CD4-positive, alpha-beta T cell treated with Interferon alpha-2 for 1 hour (primary cell): ENCODE measurements at places on chromosomes 7 and 10.

DNA sequence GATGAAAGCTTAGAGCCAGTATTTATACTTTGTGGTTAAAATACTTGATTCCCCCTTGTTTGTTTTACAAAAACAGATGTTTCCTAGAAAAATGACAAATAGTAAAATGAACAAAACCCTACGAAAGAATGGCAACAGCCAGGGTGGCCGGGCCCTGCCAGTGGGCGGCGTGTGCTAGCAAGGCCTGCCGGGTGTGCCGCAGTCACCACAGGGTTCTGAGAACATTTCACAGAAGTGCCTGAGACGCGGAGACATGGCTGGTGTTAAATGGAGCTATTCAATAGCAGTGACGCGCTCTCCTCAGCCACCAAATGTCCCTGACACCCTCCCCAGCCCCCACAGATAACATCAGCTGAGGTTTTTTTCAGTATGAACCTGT lies 14.5 kb downstream of the GPR146 start:
- DNase-seq, result peak; percentile 51

DNA sequence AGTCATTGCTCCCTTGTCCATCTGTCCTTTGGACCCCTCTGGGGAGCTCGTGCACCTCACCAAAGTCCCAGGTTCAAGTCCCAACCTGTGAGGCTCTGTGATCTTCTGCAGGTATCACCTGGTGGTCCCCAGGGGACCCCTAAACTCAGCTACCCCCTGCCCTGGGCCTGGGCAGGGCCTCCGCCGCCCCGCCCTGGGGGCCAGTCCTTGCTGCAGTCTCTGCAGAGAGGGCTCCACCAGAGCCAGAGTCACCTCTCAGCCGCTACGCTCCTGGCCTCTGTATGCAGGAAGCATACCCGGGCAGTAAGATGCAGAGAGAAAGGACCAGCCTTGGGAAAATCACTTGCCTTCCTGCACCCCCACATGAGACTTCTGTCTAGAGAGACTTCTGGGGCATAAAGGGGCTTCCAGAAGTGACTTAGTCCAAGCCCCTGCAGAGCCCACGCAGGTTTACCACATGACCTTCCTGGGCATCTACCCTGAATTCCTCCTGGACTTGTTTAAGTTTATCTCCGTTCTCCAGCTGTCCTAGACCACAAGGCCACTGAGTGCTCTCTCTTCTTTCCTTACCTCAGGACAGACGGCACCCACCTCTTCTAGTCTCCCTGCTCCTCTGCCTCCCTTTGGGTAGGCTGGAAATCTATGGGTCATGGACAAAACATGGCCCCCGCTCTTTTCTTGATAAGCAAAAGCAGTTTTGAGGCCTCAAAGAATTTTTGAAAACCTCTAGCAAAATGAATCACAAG lies 21.2 kb downstream of the CALML5 start:
- no peak for DNase-seq

GRCh38 chr10:5805711-5806110 lies 7.5 kb downstream of the GDI2 start:
- no peak for DNase-seq

- no peak for DNase-seq
These were observed 34.7 kb downstream of the TOMM7 start for GRCh38 chr7:22787951-22788350.

DNA sequence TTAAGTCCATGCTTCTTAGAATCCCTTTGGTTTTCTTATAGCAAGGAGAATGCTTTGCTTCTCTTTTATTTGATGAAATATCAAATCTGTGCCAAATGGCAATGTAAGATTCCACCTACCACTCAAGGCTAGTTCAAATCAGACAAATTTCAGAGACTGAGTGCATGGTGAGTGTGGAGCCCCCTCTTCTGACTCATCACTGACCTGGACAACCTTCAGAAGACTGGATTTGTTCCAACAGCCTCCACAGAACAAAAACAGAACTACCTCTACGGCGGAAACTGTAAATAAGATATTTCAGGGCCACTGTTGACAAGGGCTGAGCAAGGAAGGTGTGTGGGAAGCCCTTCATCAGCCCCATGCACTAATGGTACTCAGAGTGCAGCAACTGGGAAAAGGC lies 21.1 kb downstream of the NCAPG2 start:
- DNase-seq, result no peak

DNA sequence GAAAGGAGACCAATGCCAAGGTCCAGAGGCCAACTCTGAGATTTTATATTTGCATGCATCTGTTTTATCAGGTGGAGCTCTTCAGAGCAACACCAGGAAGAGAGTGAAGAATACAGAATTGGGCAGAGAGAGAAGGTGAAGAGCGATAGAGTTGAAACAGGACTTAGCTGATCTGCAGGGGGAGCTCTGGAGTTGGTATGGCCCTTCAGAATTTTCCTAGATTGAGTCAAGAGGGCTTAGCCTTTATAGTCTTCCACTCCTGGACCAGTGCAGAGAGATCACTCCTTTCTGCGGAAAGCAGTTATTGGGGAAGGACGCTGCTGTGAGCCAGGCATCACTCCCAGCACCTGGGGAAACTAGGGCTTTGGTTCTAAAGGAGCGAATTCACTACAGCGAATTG lies 105.0 kb upstream of the DGKB start:
- no peak for DNase-seq

DNA sequence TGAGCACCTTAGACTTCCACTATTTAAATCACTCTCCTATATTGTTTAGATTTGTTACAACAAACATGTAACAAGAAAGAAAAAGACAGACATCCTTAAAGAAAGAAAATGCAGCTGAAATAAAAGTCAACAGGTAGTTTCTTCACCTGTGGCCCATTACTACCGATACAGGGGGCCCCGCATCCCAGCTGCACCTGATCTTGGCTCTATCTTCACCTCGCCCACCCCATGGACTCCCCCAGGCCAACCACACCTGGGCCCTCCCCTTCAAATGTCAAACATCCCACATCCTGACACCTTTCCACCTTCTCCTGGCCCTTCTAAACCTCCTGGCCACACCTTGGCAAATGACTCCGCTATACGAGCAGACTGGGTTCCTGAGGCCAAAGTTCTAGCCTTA lies 7.0 kb downstream of the DDX56 start:
- DNase-seq, result no peak

- DNase-seq, result peak; percentile 73
These were observed 738 bp downstream of the VPS26A start for GRCh38 chr10:69124563-69125268.

DNA sequence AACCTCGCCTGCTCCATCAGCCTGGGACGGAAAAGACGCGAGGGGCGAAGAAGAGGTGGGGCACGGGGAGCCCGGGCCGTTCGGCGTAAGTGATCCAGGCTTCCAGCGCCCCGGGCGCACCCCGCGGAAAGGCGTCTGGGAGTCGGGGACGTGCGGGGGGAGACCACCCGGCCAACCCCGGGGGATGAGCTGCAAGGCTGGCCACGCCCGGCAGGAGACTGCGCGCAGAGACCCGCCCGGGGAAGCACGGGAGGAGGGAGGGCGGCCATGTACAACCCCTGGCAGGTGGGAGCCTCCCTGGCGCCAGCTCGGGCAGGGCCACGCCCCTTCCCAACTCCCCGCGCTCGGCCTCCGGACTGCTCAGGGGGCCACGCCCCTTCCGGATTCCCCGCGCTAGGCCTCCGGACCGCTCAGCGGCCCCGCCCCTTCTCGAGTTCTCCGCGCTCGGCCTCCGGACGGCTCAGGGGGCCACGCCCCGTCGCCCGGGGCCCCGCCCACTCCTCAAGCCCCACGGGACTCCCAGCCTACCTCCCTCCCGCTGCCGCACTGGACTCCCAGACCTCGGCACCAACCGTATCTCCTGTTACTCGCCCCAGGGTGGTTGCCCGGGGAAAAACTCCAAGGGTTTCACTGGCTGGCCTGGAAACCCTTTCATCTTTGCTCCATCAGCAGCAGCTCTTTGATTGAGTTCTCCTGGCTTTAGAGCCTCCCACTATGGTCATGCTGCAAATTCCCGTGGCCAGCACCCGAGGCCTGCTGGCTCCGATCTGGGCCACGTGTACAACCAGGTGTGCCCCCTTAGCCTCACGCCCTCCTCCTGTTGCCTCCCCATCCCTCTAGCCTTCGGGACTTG lies 284.4 kb downstream of the ZEB1 start:
- DNase-seq, result peak; percentile 82

DNA sequence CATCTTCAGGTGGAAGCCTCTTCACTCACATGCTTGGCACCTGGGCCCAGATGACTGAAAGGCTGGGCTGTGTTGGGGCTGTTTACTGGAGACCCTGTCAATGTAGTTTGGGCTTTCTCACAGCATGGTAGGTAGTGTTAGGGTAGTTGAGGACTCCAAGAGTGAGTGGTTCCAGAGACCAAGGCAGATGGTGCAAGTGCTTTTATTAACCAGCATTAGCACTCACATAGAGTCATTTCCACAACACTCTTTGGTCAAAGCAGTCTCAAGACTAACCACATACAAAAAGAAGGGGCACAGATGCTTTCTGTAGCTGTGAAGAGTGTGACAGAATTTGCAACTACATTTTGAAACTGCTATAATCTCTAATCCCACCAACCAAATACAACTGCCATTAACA lies 135.0 kb downstream of the RTKN2 start:
- no peak for DNase-seq

- DNase-seq, result no peak
These were observed 93.0 kb upstream of the SORCS3 start for GRCh38 chr10:104548090-104548489.

GRCh38 chr10:60172363-60172990 lies 217.2 kb downstream of the ANK3 start:
- DNase-seq, result no peak

GRCh38 chr7:7051206-7051877 lies 131.0 kb upstream of the C1GALT1 start:
- DNase-seq, result no peak

GRCh38 chr7:12719141-12719919 lies 31.9 kb downstream of the ARL4A start:
- no peak for DNase-seq

DNA sequence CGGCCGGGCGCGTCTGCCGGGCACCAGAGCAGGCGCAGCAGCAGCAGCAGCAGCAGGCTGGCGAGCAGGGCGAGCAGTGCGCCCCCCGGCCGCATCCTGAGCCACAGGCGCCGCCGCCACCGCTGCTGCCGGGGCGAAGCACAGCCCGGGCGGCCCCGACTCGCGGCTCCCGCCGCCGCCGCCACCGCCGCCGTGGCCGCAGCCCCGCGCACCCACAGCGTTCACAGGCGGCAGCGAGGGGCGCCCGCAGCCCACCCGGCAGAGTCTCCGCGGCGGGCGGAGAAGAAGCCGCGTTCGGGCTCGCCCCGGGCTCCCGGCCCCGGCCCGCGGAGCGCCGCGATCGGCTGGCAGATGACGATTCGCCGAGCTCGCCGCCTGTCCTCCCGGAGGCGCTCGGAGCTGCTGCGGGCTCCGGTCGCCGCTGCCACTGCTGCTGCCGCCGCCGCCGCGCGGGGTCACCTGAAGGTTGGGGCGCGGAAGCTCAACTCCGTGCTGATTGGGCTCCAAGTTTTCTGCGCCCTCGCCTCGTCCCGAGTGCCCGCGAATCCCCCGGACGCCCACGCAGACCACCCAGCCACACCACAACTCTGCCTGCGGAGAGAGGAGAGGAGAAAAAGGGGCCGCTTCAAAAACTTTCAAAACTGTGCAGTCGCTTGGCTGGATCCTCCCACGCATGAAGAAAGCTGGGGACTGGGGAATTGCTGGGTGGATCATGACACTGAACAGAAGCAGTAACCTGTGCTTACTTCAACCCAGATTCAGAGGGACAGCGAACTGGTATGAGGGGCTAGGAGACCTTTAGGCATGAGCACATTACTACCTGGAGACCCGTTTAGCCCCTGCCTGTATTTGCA lies at the start of gene ST8SIA6:
TSS of gene ST8SIA6 (minus strand) at position 435 of the 854 bp plus-strand sequence. CDS start at position 95, 340 bp downstream.
- DNase-seq, result peak; percentile 60

DNA sequence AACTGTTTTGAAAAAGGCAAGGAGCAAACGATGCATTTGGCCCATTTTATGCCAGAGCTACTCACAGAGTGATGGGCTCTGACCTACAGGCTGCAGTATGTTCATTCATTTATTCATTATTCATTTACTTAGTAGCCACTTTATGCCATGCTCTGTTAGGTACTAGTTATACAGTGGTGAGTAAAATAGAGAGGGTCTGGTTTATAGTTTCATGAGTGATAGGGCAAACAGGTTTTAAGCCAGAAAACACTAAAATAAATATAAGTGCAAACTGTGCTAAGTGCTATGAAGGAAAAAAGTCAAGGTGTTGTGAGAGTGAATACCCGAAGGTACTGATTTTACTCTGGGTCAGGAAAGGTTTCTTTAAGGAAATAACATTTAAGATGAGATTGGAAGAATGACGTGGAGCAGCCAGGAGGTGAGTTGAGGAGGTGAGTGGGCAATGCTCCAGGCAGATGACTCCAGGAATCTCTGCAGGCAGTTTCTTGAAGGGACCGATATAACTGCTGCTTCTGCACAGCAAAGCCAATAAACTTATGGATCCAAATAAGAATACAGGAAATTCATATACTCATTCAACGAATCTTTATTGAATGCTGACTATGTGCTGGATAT lies 56.9 kb upstream of the FAM133B start:
- DNase-seq, result no peak

DNA sequence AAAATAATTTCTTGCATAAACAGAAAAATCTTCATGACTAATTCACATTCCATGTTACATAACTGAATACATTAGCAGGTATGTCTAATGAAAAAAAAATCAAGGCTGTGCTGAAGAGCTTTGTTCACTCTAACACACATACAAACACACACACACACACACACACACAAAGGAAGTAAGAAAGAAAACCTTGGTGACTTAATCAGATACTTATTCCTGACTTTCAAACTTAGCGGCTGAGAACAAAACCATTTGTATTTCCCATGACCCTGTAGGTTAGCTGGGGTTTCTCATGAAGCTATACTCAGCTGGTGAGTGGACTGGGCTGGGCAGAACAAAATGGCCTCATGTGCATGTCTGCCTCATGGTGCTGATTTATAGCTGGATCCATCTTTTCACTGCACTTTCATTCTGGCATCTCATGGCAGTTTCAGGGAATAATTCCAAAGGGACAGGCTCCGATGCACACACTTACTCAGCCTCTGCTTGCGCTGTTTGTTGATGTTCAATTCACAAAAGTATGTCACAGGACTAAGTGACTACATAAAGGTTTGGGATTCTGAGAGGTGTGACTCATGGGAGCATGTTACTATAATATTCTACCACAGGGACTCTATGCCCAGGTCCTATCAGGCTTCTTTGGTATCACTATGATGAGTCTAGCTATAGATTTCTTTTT lies 161.2 kb downstream of the PCLO start:
- no peak for DNase-seq

- no peak for DNase-seq
These were observed 16.2 kb upstream of the SPOCK2 start for GRCh38 chr10:72104472-72105097.

DNA sequence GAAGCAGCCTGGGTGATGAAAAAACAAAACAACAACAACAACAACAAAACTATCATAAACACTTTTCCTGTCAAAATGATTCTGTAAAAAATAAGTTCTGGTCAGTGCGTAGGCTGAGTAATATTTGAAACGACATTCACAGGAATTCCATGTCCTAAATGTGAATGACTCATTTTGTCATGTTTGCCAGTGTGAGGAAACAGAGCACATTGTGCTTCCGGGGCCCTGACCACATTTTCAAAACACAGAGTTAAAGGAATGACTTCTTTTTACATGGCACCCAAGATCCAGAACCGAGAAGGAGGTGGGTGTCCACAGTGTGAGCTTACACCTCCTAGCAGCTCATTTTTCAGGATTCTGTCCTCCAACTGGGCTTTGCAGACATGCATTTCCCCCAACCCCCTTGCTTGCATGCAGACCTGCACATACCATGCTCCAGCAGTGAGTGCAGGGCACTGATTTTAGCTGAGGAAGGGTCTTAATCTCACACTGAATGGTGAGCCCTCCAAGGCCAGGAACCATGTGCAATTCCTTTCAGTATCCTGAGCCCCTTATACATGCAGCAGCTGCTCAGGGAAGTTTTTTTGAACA lies 3.0 kb downstream of the CLRN3 start:
- DNase-seq, result no peak

GRCh38 chr7:117389871-117390270 lies 37.4 kb downstream of the ASZ1 start:
- DNase-seq, result no peak
